Stimulated activated CD4-positive, alpha-beta T cell treated with anti-CD3 and anti-CD28 coated beads, Interleukin-12 subunit alpha, Interleukin-12 subunit beta, amount 100 ng/mL, for 48 hours (primary cell): ENCODE measurements at places on chromosomes 7 and 10.
A peak's percentile ranks its signal among the peaks of the same experiment; 100 is the strongest.

DNA sequence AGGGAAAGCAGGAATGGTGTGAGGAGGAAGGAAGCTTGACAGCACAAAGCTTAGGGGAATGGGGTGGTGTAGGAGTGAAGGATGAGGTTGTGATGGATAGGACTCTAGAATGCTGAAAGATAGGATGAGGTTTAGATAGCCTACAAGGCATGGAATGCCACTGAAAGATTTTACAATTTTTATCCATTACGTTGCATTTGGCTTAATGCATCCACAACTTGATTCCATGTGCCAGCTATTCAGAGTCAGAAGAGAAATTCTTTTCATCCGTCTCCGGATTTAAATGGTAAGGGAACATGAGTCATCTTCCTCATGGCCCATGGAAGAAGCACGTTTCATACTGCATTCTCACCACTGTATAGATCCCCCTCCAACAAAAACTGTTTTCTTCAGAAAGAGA lies 212.4 kb upstream of the BMPER start:
- no peak for DNase-seq

DNA sequence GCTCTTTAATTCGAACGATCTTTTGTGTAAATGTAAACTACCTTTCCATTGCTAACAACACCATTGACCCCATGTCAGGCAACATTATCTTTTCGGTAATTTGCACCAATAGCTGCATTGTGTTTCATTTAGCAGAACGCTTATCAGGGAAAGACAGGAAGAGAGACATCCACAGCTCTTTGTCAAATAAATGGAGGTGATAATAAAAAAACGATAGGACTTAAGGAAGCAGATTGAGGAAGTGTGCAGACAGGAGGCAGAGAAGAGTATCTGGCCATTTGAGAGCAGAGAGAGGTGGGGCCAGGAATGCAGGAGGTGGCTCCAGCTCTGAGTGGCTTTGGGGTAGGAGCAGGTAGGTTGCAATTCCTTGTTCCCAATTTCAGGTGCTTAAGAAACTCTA lies 37.5 kb upstream of the ADARB2 start:
- DNase-seq, result no peak

- no peak for DNase-seq
Measured at GRCh38 chr10:78617115-78617514, 451.7 kb upstream of the ZMIZ1 start.

DNA sequence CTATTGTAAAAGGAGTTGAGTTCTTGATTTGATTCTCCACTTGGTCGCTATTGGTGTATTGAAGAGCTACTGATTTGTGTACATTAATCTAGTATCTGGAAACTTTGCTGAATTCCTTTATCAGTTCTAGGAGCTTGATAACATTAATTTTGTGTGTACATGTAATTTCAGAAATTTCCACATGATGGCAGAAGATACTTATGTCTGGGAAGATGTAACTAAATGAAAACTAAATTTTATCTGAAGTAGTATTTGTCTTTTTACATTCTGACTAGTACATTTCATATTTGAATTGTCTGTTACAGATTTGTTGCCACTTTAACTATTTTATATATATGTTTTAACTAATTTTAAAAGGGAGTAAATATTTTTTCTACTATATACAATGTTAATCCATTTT lies 27.6 kb downstream of the SDHAF3 start:
- DNase-seq, result no peak

GRCh38 chr7:158000160-158000559 lies 587.5 kb downstream of the PTPRN2 start:
- DNase-seq, result no peak

GRCh38 chr7:139680676-139681462 lies 96.9 kb downstream of the HIPK2 start:
- peak; percentile 81 for DNase-seq

DNA sequence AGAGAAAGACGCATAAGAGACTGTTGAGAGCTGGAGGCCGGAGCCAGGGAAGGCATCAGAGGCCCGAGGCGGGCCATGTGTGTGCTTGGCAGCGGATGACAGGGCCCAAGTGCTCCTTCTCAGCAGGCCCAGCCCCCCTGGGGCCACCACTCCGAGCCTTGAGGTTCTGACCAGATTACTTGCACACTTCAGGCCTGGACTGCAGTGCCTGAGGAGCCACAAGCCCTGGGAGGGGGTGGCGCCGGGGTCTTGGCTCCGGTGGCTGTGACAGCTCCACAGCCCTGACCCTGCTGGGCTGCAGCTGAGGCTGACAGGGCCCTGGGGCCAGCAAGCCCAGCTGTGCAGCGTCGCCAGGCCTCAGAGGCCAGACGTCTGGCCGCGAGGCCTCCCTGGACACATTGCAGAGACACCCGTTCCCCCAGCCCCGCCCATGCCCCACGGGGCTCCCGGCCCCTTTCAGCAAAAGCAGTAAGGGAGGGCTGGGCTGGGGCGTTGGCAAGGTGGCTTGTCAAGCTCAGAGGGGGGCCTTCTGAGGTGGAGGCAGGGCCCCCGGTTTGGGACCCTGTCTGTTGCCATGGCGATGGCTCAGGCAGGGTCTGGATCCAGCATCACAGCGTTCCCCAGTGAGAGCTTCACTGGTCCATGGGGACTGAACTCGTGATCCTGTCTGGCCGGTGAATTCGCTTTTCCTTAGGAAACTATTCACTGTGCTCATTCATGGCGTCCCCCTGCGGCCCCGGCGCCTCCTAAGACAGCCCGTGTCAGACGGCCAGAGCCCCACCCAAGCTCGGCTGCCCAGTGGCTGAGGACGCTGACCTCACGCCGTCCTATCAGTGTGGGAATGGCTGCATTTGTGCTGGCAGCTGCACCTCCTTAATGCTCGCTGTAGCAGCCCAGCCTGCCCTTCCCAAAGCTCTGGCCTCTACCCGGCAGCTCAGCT lies 5.7 kb downstream of the ELN start:
- DNase-seq, result no peak

- no peak for DNase-seq
Measured at GRCh38 chr10:49499305-49499851, 39.5 kb downstream of the ERCC6 start.
